Cerebellar nuclear complex (tissue), 1 donor: ENCODE measurements at places on chromosomes 16 and 17.

- no peak for DNase-seq
These were observed 196.0 kb downstream of the CBLN1 start for GRCh38 chr16:49085686-49086085.

GRCh38 chr16:86229866-86230656 is 280.3 kb upstream of the FOXF1 start:
- no peak for DNase-seq

GRCh38 chr16:84270071-84270470 is 24.6 kb upstream of the WFDC1 start:
- DNase-seq, result no peak

GRCh38 chr17:17119106-17119505 is 76.8 kb downstream of the MPRIP start:
- no peak for DNase-seq

DNA sequence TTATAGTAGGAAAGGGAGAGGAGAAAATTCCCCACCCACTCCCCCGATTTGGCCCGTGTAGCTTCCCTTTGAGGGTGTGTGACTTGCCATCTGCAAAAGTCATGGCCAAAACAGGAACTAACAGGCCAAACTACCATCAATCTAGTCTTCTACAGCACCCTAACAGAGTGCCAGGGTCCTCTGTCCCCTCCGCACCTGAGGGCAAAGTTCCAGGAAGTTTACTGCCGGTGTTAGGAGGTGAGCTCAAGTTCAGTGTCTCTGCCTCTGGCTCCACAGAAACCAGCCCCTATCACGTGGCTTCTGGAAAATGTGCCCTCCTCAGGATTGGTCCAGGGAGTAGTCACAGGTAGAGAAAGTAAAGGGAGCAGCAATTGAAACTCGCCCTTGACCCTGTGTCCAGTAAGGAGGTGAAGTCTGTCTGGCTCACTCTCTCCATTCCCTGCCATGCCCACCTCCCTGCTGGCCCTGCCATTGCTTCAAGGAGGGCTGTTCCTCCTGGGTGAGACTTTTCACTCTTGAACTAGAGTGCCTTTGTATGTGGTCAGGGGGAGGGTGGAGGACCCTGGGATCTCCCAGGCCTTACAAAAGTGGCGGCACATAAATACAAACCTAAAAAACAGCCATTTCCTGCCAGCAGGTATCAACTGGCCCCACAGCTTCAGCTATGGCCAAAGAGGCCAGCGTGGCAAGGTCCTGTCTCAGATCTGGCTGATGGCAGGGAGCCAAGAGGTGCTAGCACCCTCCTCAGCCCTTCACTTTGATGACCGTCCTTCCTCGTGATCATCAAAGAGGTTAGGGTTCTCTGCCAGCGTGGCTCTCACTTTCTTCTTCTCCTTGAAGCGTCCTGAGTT is 5.3 kb downstream of the PRR15L start:
- DNase-seq, result no peak

GRCh38 chr16:48961546-48961945 is 320.1 kb downstream of the CBLN1 start:
- no peak for DNase-seq

- no peak for DNase-seq
These were observed 28.0 kb upstream of the DDX52 start for GRCh38 chr17:37671028-37671823.

DNA sequence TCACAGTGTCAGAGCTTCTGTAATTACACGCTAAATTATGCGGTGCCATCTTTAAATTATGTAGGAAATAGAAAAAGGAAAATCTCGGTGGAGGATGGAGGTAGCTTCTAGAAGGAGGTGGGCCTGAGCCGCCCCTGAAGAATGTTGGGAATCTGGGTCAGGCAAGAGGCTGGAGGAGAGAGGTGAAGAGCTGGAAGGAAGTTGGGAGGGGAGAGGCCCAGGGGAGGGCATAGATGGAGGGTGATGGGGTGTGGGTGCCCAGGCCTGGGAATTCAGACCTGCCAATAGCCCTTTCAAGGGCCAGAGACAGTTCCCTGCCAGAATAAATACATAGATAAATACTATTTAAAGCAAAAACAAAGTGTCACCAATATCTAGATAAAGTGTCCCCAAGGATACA is 415.0 kb upstream of the HSBP1 start:
- no peak for DNase-seq

GRCh38 chr17:13626703-13627102 is 25.0 kb upstream of the HS3ST3A1 start:
- no peak for DNase-seq

GRCh38 chr17:77496831-77497577 is 356.2 kb downstream of the SEC14L1 start:
- DNase-seq, result no peak

GRCh38 chr17:76532072-76532651 is 5.3 kb downstream of the CYGB start:
- DNase-seq, result no peak

GRCh38 chr17:49190932-49191331 is 19.4 kb downstream of the GNGT2 start:
- no peak for DNase-seq

- no peak for DNase-seq
These were observed 113.5 kb upstream of the CCL2 start for GRCh38 chr17:34141590-34141989.

DNA sequence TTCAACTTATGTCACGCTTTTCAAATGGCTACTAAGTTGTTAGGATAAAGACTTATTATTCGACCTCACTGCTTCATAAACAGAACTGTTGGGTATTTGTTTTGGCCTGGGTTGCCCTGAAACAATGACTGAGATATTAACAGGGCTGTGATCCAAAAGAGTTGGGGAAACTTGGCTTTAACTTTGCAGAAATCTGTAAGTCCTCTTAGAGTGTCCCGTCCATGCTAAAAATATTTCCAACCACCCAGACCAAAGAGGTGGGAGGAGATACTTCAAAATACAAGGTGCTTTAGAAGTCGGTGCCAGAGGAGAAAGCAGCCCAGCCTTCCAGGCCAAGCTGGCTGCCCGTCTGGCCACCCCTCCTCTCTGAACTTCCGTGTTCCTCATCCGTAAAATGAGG is 16.1 kb upstream of the SPATA32 start:
- no peak for DNase-seq

DNA sequence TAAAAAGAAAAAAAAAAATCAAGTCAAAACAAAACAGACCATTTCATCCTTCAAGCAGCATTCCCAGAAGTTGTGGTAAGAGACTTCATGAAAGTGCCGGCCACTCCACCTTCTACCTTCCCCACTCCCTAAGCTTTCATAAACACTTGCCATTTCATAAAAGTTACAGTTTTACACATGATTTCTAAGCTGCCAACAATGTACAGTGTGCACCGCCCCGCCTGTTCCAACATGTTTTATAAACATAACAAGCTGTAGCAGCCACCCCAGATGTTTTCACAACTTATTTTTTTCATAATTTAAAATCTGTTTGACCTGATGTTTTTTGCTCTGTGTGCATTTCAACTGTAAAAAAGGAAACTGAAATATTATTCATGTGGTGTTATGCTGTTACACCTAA is 608.1 kb downstream of the TOX3 start:
- no peak for DNase-seq

DNA sequence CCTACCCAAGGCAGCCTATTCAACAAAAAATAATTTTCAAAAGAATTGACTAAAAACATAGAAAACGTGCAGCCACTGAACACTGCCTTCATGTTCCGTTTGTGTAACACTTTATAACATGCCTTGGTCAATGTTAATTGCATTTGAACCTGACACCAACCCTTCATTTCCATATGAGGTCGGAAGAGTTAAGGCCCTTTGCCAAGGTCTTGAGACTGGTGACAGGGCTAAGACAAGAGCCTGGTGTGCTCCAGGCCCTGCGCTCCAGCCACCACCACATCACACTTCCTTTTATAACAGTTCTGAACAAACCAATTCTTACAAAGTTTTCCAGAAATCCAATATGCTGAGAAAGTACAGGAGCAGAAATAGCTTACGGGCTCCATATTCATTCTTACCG is 4.2 kb downstream of the BBS2 start:
- no peak for DNase-seq

DNA sequence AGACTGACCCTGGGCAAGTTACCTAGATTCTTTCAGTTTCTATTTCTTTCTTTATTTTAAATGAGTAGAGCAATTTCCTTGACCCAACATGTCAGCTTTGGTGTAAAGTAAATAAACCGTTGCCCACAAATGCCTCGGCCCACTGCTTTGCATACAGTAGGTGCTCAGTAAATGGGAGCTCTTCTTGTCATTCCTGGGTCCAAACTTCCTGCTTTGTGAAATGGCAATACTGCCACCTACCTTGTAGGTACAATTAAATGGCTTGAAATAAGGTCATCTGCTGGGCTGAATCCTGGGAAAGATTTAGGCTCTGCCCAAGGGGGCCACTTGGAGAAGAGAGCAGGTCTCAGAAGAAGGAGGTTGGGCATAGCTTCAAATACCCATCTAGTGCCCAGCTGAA is 253.0 kb downstream of the HS3ST3B1 start:
- no peak for DNase-seq

GRCh38 chr16:22284637-22285036 is 12.6 kb upstream of the POLR3E start:
- no peak for DNase-seq

GRCh38 chr17:8649157-8650118 is 18.9 kb upstream of the MYH10 start:
- DNase-seq, result no peak

- no peak for DNase-seq
These were observed 66.1 kb downstream of the C16orf78 start for GRCh38 chr16:49439676-49440075.

DNA sequence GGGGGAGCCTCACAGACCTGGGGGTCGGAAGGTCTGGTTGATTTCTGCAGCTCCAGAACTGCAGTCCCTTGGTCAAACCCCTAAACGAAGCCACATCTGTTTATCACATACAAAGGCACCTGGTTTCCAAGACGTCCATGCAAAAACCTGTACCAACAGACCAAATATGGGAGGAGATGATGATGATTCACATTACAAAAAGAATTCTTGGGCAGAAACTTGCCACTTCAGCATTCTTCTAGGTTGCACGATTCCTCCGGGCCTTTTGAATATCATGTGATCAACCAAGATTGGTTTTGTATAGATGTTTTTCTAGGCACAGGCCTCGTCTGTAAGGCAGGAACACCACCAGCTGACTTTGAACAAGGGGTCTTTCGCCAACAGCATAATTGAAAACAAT is 466.3 kb downstream of the SOX9 start:
- DNase-seq, result no peak

DNA sequence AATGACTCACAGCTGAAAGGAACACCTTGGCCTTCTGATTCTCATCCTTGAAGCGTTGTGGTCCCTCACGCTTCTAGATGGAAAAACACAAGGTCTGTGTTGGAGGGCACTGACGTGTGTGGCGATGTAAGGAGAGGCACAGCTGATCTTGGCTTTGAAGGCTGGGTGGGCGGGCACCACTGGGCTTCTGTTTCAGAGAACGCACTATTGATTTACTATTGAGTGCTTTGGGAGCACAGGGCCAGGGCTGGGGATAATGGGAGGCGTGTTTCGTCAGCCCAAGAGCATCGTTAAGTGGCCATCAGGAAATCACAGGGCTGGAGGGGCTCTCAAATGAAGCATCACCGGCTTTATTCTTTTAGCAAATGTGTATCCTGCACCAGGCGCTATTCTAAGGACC is 70.7 kb downstream of the CMIP start:
- no peak for DNase-seq
